ENCODE measurements at places on chromosomes 3 and 15. TPM values are rescaled to one million over a fixed set of nuclear protein-coding genes. Genes with fewer than 3 reads are reported as not detected.

Gene UBAP1L
- 12.1 TPM for total RNA-seq

DNA sequence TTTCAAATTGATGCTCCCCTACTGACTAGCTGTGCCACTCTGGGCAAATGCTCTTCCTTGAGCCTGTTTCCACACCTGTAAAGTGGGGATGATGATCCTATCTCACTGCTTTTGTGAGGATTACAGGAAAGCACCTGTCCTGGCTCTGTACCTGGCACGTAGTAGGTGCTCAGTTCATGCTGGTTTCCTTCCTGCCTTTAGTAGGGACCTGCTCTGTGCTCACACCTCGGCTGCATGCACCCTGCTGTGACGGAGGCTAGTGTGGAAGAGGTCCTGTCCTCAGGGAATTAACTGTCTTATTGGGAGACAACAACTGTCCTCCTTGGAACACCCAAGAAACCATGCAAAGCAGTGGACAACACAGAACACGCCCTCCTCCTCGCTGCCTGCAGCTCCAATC is 61.8 kb downstream of the RPL39L start:
- DNase-seq, result no peak

Gene BHLHE40
- total RNA-seq, result 28.7 TPM

GRCh38 chr3:13167064-13167743 is 94.0 kb upstream of the IQSEC1 start:
- DNase-seq, result no peak

- DNase-seq, result no peak
Measured at GRCh38 chr15:65057549-65057940, 10.2 kb downstream of the RASL12 start.

DNA sequence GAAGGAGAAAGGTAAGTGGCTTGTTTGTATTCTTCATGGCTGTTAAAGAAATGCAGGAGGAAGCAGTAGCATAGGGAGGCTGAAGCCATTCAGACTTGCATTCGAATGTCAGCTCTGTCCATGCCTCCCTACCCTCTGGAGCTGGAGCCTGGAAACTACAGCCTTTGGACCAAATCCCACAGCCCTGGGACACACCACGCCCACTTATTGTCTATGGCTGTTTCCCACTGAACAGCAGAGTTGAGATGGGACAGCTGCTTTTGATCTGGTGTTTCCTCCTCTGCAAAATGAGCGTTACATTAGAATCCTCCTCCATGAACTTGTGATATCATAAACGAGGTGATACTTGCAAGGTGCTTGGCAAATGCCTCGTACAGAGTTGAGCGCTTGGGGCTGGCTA is 3.6 kb downstream of the FAM107A start:
- peak; percentile 28 for DNase-seq

Gene GOLGA6L9
- total RNA-seq, result 20.6 TPM

- no peak for DNase-seq
Measured at GRCh38 chr3:178465260-178466180, 70.7 kb upstream of the KCNMB2 start.

Gene ALDH1A3
- total RNA-seq, result 42.5 TPM

Gene XYLB
- total RNA-seq, result 12.4 TPM

GRCh38 chr3:195159117-195159813 is 111.7 kb downstream of the XXYLT1 start:
- DNase-seq, result no peak

DNA sequence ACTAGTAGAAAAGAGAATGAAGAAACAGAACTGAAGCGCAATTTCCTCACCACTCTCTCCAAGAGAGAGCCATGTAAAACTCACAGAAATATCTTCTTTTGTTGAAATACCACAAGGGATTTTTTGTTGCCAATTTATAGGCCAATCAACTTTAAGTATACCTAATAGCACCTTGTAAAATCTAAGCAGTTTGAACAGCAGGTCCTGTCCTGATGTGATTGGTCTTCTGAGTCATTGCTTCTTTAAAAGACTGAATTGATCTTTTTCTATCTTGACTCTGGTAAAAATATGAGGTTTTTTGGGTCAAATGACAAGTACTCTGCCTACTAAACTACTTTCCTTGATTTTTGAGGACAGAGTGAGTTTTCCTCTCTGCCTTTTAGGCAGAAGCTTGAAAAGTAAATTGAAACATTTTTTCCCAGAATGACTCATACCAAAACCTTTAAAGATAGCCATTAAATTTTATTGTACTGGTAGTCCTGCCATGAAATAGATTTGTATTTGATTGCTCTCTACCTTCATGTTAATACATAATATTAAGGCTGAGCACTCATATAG is 343.9 kb upstream of the CBLB start:
- DNase-seq, result no peak

GRCh38 chr3:146544929-146545528 is 622 bp upstream of the PLSCR1 start:
- DNase-seq, result no peak

- peak; percentile 55 for DNase-seq
Measured at GRCh38 chr3:56468184-56469106, at the start of gene ERC2. Gene ERC2 (minus strand): TSS chr3:56468467.

- no peak for DNase-seq
Measured at GRCh38 chr15:93420050-93420452, 331.0 kb upstream of the RGMA start.

DNA sequence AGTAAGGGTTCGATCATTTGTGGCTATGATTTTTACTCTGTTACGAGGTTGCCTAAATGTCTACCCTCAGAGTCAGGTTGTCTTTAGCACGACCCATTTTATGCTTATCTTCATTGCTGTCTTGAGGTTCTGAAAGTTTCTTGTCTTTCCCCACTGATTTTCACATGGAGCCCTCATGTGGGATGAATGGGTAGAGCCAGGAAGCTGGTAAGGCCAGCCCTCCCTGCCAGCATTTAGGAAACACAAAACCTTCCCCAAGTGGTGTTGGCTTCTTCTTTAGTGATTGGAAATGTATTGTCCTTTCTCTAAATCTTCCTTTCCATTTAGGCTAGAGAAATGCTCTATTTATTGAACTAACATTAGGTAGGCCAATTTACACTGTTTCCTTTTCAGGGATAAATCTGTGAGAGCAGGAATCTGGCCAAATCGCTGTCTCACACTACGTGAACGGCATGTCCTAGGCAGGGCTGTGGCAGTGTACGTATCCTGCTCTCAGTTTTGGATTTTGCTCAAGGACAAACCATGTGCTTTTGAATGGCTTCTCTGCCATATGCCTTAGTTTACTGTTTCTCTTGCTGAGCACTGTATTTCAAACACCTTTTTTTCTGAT is 43.7 kb downstream of the MYZAP start:
- DNase-seq, result peak; percentile 81

DNA sequence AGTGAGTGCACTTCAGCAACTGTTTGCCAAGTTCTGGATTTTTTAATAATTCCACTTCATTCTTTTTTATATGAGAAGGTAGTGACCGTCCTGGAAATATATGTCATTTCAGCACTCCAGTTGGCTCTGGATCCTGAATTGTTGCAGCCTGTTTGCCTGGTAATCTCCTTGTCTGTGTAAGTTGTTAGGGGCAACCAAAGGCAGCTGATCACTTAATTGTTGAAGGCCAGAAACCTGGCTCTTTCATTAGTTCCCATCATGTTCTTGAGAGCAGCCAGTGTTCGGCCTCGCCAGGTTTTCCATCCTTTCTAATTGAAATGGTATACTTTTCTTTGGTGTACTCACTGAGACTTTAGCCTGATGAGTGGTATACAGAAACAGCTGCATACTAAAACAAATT is 168.6 kb downstream of the SOX2 start:
- DNase-seq, result no peak

DNA sequence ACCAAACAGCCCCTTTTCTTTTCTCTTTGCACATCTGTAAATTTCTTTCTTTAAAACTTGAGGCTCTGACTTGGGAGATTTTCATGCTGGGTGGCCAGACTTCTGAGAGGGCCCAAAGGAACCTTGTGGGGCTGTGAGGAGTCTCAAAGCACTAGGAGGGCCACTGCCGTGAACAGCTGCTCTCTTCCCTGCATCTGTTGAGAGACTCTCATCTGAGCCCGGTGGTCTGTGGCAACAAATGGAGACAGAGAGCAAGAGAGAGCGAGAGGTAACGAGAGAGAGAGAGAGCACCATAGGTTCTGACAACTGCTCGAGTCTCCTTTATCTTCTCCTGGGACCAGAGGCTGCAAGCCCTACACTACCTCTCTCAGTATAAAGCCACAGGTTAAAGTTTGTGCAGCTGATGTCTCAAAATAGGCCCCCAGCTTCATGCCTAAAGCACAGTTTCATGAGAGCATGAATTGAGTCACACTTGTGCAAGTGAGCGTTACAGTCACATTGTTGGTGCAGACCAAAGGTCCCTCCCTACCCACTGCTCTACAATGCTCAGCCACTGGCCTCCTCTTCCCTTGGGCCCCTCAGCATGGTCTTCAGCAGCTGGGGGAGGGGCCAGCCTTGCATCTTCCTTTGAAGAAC is 60.7 kb downstream of the ZNF621 start:
- DNase-seq, result no peak

- DNase-seq, result no peak
Measured at GRCh38 chr15:64246364-64247189, 83.8 kb upstream of the PPIB start.

- DNase-seq, result no peak
Measured at GRCh38 chr3:44076221-44076829, 165.4 kb upstream of the TOPAZ1 start.

GRCh38 chr3:126050626-126051025 is 33.3 kb downstream of the SLC41A3 start:
- no peak for DNase-seq

- no peak for DNase-seq
Measured at GRCh38 chr3:14601692-14602005, 49.9 kb upstream of the CCDC174 start.

Gene LIPH
- 15.0 TPM for total RNA-seq

Gene SEMA3F
- total RNA-seq, result 8.3 TPM

DNA sequence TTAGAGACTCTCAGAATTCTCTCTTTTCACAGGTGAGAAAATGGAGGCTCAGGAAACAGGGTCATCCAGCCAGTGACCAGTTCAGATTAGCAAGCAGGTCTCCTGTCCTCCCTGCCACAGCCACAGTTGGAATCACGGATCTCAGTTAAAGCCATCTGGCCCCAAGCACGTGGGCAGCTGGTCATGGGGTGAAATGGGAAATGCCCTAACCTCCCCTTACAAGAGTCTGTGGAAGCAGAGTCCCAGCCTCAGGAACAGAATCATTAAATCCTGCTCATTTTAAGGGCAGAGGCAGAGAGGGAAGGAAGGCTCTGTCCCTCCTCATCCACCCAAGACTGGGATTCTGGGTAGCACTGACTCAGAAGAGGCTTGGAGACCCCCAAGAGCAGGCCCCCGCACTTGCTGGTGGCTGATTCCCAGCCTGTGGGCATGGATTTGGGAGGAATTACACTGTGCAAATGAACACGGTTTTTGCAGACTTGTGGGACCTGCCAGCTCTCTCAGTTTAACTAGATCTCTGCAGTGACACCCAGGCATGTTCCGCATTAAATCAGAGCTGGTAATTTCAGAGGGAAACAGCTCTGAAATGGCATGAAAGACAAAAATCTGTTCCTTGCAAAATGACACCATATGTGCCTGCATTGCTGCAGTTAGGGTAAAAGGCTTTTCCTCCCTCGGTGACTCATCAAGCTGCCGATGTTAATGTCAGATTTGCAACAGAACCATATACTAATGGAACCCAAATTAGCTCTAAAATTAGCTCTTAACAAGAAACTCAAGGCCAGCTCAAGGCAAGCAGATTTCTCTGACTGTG is 89.0 kb downstream of the BDH1 start:
- DNase-seq, result peak; percentile 59

GRCh38 chr3:161800985-161801559 is 304.5 kb downstream of the OTOL1 start:
- no peak for DNase-seq

GRCh38 chr3:169607949-169608348 is 55.6 kb downstream of the MECOM start:
- DNase-seq, result no peak

DNA sequence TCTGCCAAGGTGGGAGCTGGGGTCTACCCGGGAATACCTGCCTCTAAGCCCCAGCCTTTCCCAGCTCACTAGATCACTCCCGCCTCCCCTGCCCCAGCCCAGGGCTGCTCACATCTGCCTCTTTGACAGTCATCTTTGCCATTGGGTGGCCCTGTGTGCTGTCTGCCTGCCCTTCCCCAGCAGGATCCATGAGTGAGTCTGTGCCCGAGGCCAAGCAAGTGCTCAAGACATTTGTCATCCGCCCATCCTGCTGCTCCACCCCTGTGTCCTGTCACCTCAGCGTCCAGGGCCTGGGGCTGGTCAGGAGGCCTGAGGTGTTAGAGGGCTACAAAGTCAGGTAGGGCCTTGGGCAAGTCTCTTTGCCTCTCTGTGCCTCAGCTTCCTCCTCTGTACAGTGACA is 89.4 kb downstream of the LSM3 start:
- DNase-seq, result no peak

All from testis (tissue), 5 donors.